ENCODE measurements at places on chromosomes 2 and 18.

DNA sequence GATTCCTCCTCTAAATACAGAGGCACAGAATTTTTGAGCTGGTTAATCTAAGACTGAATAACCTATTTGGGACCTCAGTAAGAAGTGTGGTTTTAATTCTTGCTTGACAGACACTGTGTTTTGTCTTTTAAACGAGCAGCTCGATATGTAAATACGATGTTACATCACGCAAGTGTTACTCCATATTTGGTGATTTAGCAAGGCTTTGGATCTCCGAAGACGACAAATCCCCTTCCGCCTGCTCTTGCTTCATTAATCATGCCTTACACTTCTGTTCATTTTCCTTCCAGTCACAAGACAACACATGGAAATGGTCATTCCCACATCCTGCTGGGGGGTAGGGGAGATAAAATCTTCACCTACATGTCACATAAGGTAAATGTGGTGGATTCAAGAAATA is 9.4 kb downstream of the BCL11A start:
- DNase-seq: no peak

GRCh38 chr2:44189104-44189503 is 20.4 kb downstream of the PPM1B start:
- DNase-seq: no peak

DNA sequence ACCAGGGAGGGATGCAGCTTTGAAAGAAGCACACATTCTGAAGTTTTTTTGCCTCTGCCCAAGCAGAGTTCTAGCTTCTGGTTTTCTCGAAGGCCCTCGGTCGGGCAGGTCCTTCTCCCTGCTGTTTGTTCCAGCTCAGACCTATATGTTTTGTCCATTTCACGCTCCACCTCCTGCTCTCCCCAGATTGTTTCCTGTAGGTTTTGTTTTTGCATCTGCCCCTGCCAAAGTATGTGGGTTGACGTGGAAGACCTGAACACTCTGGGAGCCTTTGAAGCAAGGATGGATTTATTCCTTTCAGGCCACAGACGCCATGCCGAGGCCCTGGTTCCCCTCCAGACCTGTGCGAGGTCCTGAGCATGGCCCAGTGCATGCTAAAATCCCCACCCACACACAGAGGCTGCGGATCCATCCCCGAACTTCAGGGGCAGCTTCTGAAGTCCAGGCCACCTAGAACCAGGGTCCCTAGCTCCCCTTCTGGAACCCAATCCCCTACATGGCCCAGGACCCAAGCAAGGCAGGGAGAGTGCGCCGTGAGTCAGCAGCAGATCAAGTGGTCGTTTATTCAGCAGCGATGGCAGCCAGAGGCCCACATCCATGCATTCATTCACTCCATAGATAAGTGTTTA is 205.4 kb downstream of the KLHL29 start:
- DNase-seq: no peak

DNA sequence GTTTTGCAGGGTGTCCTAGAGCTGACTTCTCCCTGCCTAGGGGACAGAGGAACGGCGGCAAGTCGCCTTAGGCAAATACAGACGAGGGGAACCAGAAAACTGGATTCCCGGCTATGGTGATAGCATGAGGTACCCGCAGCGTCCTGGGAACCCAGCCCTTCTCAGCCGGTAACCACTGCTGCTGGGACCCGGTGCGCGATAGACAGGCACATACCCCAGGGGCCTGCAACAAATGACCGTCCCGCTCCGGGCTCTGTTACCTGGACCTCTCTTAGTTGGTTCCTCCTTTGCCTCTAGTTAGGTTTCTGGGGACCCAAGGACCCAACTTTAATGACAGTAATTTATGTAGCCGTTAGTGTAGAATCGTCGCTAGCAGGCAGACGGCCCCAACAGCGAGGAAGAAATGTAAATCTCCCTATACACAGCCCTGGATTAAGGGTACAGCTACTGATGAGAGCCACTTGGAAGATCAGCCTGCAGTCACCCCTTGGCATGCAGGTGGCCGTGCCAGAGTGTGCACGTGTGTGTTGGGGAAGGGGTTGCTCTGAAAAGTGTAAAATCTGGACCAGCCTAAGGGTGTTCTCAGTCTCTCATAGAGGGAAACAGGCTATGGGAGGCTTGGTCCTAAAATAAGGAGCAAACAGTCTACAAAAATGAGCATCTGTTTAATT is 819 bp upstream of the SERPINE2 start:
- no peak for DNase-seq
